Mesendoderm (in vitro differentiated cells): ENCODE measurements at places on chromosomes 6 and 20.
A peak's percentile ranks its signal among the peaks of the same experiment; 100 is the strongest.

GRCh38 chr6:33313105-33313708 is 671 bp downstream of the TAPBP start:
- peak; percentile 75 for DNase-seq

- DNase-seq = peak; percentile 16
Measured at GRCh38 chr20:63572788-63573646, 1.0 kb downstream of the HELZ2 start.

GRCh38 chr6:131199568-131200272 is 64.5 kb downstream of the AKAP7 start:
- DNase-seq = peak; percentile 86

DNA sequence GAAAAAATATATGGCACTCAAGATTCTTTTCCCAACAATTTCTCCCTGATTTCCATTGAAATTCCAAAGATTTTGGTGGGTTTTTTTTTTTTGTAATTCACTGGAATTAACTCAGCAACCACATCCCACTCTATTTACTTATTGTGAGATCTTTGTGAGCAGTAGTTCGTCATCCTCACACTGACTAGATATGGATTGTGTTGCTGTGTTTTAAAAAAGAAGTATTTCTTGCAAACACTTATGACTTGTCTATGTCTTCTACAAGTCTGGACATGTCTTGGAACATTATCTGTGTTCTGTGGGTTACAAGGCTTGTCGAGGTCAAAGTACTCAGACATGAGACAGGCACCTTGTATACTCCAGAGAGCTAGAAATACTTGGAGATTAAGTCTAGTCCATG is 7.3 kb upstream of the TENT5A start:
- DNase-seq = no peak

DNA sequence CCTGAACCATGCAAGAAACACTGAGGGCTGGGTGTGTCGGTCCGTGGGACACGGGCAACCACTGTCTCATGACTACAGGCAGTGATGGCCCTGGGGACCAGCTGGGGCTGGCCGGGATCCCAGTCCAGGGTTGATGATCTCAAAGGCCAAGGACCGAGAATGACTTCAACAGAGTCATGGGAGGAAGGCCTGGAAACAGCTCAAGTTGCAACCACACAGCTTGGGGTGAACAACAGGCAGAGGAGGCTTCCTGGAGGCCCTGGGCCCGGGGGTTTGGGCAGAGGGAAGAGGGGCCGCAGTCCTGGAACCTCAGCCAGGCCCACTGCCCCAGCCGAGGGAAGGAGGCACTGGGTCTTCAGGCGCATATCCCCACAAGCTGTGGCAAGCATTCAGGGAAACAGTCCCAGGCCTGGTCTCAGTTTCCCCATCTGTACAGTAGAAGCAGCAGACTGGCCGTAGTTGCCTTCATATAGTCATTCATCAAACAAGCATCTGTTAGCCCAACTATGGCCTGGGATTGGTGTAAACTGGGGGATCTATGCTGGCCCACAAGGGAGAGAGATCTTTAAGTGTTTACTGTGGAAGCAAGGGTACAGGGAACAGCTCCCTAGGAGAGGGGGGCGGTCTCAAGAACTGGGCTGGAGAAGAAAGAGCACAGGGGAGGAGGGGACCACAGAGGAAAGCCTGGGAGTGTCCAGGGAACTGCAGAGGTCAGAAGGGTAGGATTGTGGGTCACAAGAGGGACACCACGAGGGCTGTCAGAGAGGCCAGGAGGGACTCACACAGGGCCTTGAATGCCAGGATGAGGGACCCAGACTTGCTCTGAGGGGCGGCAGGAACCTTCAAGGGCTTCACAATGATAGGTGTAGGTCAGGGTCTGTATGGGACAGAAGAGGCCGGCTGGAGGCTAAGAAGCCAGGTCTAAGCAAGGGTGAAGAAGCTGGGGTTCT is 2.1 kb downstream of the MYL9 start:
- DNase-seq = no peak

- DNase-seq = no peak
Measured at GRCh38 chr20:34281177-34281576, 22.0 kb downstream of the AHCY start.

DNA sequence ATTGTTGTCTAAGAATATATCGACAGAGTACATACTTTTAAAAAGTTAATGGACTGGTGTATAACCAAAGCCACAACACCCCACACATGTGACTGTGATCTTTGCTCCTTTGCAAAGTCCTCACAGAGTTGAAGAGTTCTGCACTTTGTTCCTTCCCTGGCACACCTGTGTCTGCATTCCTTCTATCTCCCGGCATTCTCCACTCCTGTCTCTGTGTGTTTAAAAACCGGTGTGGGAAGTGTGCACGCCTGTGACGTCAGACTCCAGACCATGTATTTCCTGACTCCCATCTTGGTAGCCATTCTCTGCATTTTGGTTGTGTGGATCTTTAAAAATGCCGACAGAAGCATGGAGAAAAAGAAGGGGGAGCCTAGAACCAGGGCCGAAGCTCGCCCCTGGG is at the start of gene IYD:
Gene IYD (plus strand): TSS at position 251 of the 400 bp plus-strand sequence. CDS start 20 bp downstream, at position 271.
- DNase-seq = no peak

DNA sequence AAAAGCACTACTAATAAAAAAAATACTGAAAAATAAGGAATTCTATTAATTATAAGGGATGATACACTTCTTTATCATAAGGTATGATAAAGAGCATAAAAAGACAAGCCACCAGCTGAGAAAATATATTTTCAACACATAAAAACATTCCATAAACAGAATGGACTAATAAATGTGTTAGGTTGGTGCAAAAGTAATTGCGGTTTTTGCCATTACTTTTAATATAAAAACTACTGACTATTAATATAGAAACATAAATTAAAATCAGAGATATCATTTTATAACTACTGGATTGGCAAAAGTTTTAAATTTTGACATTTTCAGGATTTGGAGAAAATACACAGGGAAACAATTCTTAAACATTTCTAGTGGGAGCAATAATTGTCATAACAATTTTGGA is 37.1 kb upstream of the FKBP1C start:
- DNase-seq = no peak

DNA sequence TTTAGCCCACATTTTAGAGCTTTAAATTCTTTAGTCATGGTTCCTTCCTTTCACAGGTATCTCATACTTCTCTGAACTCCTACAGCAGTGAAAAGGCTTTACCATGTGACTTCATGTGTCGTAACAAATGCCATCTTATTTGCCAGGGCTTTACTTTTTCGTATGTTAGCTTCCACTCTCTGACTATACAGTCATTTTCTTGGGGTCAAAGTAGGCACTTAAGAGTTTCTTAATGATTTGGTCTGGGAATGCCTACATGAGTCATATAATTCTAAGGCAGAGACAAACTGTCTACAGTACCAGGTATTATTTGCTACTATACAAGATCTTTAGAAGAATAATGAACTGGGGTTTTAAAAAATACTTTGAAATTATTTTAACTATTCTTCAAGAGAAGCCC is 15.0 kb downstream of the RAB23 start:
- DNase-seq = peak; percentile 9

- DNase-seq = no peak
Measured at GRCh38 chr6:164832410-164832809, 477.0 kb downstream of the C6orf118 start.

DNA sequence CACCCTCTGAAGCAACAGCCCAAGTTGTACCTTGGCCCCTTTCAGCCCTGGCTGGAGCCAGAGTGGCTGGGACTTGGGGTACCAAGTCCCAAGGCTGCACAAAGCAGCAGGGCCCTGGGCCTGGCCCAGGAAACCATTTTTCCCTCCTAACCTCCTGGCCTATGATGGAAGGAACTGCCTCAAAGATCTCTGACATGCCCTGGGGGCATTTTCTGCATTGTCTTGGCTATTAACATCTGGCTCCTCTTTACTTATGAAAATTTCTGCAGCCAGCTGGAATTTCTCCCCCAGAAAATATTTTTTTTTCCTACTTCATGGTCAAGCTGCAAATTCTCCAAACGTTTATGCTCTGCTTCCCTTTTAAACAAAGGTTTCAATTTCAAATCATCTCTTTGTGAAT is 269.4 kb upstream of the CDYL start:
- DNase-seq = no peak

DNA sequence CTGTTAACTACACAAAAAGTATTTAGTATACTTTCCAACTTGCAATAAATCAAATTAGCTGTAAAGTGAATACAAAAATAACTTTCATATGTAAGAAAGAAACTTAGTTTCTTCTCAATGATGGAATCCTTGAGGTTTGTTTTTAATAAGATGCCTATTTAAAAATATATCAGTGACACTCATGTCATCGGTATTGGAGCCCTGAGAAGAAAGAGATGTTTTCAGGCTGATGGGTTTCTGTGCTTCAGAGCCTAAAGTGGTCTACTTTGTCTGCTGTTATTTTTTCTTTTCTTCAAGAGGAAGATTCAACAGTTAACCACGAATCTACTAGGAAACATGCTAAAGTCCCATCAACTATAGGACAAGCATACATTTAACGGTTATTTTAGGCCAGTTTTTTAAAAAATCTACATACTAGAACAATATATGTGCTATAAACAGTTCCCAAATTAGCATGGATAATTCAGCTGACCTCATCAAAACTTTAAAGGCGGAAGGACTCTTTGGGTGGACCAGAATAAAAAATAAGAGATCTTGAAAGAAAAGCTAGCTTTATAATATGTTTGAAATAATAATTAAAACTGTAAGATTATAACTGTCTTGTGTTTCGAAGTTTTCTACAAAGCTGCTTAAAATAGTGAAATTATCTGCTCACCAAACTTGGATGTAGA is 147.0 kb upstream of the SAMD5 start:
- no peak for DNase-seq

DNA sequence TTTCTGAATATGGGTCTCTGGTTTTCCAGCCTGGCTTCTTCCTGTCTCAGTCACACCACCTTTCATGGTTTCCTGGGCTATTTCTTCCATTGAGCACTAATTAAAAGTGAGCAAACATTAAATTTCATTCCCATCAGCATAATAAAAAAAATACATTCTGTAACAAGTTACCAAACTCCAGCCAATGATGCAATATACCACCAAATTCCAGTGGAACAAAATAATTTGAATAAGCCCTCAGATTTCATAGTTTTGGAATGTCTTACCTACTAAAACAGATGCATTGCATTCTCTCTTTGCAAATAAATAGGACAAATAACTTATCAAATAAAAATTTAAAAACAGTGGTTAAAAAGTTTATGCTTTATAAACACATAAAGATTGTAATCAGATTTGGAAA is 97.8 kb upstream of the PRDM1 start:
- no peak for DNase-seq

GRCh38 chr6:162256361-162256760 is 471.2 kb downstream of the PRKN start:
- no peak for DNase-seq

DNA sequence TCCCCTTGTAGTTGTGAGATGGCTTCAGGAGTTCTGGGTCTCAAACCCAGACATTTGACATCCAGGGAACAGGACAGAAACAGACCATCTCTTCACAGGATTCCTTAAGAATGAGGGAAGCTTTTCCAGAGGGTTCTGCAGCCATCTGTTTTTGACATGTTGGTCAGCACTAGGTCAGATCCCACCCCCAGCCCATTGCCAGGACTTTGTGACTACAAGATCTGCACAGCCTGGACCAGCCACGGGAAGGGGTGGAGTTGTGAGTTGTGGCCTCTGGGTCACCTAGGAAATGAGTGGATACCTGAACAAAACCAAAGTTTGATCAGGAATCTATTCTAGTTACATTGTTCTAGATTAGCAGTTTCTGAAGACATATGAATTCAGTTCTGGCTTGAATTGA is 39.2 kb upstream of the SSTR4 start:
- no peak for DNase-seq

DNA sequence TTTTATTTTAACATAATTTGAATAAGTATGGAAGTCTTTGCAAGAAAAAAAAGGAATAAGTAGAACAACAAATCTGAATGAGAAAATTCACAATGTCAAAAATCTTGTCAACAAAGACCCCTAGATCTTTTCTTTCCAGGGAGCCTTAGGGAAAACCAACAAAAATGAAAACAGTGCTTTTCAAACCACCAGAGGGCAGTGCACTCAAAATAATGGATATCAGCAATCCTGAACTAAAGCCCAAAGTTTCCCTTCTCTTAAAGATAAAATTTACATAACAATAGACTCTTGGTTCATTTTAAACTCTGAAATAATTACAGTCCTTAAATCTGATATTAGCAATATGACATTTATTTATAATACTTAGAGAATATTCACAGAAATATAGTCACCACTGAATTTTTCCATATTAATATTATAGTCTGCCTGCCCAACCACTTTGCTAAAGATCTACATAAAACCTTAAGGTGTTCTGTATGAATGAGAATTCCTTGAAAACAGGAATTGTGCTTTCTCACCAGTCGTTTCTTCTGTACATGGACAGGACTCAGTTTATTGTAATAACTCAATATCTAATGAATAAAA is 105.3 kb upstream of the BMP5 start:
- peak; percentile 56 for DNase-seq

GRCh38 chr6:158812611-158813010 is 6.6 kb downstream of the EZR start:
- no peak for DNase-seq

DNA sequence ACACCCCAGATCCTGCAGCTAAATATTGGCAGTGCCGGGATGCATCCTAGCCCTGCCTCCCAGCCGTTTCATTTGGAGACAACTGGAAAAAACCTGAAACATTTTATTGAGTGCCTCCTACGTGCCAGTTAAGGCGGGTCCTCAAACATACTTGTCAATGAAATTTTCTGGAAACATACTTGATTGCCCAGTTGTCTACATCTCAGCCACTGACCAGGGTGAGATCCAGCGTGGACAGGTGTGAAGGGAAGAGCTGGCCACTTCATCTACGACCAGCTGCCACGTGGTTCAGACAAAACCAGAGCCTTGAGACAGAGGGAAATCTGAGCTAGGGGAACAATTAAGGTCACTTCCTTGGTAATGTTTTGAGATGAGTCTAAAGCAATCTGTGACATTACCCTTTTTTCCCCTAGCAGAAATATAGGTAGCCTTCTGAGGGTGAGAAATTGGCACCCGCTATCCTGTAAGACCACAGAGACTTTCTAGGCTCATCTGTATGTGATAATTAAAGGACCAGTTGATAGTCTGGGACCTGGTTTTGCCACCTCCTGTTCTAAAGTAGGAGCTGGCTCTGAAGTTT is 116.3 kb upstream of the MTHFD1L start:
- no peak for DNase-seq

DNA sequence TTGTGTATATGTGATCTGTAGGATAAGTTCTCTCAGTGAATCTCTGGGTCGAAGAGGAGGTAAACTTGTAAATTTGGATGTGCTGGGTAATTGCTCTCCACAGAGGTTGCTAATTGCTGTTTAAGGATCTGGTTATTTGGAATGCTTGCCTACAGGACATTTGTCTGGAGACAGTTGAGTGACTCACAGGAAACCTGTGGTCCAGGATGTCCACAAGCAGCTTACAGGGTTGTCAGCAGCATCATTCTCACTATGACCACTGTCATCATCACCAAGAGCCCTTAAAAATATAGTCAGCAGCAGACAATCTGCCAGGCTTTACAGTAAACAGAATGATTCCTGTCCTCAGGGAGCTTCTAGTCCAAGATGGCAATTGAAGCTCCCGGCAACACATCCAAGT is 31.2 kb upstream of the KCNK5 start:
- DNase-seq = no peak
